K562 (cell line): ENCODE measurements at places on chromosomes 3 and 15. TPM values are rescaled to one million over a fixed set of nuclear protein-coding genes. Genes with fewer than 3 reads are reported as not detected.

DNA sequence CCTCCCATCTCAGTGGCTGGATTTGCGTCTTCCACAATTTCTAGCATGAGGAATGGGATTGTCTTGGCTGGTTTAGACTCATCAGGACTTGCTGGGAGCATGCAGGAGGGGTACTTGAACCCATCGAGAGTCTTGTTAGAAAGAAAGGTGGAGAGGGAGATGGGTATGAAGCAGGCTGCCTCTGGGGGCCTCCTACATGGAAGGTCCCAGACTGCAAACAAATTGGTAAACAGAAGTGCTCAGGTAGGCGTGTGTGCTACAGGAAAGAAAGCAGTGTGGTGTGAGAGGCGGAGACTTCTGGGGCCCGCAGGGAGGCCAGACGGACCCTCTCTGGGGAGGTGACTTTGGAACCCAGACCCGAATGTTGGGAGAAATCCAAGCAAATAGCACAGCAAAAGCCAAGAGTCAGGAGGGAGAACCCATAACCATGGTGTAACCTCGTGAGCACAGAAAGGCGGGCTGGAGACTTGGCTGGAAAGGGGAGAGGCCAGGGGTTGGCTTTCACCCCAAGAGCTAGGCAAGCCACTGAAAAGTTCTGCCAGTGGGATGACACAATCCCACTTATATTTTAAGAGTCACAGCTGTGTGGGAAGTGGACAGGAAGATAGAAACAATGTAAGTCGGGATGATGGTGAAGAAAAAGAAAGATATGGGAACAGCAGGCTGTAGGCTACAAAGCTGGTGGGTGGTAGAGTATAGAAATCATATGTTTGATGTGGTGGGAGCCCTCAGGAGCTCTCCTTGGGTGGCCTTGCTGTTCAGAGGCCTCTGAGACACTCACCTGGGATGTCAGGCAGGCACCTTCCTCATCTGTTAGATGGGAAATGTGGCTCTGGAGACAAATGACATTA, 130.1 kb upstream of the PRR20G start:
- no peak for DNase-seq
- H3K4me3 ChIP-seq = no peak overlapping the region
- no peak overlapping the region for H3K27ac ChIP-seq
- peaks cover 31% of the 10 kb centered on the region for H3K27me3 ChIP-seq

- no peaks in the 10 kb centered on the region for H3K36me3 ChIP-seq
- H3K4me1 ChIP-seq = peaks cover 21% of the 10 kb centered on the region; the same call in 2 of the 3 replicates
- DNase-seq = peak; percentile 90
- H3K4me3 ChIP-seq = no peak overlapping the region
- H3K27ac ChIP-seq = peak overlapping the region; percentile 58; the same call in 2 of the 3 replicates
- no peaks in the 10 kb centered on the region; the same call in 2 of the 3 replicates for H3K27me3 ChIP-seq
These were observed 88.6 kb upstream of the RASGRF1 start for GRCh38 chr15:79179108-79179561.

OXTR gene
- 1.2 and 1.5 TPM in 2 replicates for total RNA-seq

CLRN1 gene
- not detected in 2 replicates for total RNA-seq

DNA sequence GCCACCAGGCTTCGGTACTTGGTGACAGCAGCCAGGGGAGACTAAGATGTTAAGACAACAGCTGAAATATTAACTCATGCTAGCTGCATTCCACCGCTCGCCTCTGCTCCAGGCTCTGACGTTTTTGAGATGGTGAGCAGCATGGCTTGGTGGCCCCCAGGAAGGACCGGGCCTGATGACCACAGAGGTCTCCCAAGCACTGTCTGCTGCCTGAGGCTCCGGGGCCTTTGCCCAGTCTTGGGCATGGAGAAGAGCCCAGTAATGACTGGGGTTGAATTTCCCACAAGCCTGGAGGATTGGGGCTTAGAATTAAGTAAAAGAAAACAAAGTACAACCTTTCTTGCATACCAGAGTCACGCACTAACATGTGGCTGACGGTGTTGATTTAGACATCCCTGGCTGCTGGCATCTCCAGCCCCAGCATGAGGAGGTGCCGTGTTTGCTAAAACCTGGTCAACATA, 243.6 kb upstream of the LYSMD4 start:
- H3K4me1 ChIP-seq = no peaks in the 10 kb centered on the region
- H3K27ac ChIP-seq = no peak overlapping the region
- H3K4me3 ChIP-seq = no peak overlapping the region
- no peak for DNase-seq

DNA sequence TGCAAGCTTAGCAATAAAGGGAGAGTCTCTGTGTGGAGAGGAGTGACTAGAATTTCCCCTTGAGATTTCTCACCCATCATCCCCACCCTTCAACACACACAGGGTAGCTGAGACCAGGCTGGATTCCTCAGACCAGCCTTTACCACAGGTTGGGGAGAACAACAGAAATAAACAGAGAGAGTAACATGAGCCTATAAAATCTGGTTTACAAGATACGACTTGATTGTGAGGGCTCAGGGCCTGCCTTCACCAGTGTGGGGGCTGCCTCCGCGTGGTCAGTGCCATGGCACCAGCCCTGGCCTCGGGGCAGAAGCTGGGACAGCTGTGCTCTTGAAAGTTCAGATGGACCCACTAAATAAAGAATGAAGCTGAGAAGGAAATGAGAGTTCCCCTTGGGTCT, 14.6 kb upstream of the MAGEF1 start:
- no peak overlapping the region for H3K4me3 ChIP-seq
- no peak for DNase-seq
- no peaks in the 10 kb centered on the region for H3K36me3 ChIP-seq
- no peaks in the 10 kb centered on the region for H3K4me1 ChIP-seq

TCTA gene
- 7.7 and 8.2 TPM in 2 replicates for total RNA-seq

DNA sequence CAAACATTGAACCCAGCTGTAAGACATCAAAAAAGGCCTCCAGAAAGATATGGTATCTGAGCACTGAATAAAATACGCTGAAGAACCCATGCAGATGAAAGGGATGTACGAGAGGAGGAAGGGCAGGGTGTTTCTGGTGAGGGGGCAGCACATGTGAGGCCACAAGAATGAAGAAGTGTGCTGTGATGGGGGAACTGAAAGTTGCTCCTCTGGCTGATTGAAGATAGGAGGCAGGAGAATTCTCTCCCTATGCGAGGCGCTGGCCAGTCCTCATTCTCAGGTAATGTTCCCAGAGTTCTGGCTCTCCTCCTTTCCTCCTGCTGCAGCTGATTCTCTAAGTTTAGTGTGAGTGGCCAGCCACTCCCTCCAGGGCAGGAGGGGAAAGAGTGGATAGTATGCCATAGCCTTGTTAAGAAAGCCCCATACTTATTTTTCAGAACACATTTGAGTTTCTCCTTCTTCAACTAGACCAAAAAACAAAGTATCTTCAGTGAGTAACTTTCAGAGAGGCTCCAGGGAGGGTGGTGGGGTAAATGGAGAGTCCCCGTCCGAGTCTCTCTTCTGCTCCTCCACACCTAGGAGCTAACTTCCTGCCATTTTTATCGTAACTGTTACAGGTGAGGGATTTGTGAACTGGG, 26.9 kb upstream of the MYO1E start:
- H3K4me1 ChIP-seq = no peaks in the 10 kb centered on the region
- no peak for DNase-seq
- no peak overlapping the region for H3K27ac ChIP-seq

GOLGA8S gene
- not detected in 2 replicates for total RNA-seq

DNA sequence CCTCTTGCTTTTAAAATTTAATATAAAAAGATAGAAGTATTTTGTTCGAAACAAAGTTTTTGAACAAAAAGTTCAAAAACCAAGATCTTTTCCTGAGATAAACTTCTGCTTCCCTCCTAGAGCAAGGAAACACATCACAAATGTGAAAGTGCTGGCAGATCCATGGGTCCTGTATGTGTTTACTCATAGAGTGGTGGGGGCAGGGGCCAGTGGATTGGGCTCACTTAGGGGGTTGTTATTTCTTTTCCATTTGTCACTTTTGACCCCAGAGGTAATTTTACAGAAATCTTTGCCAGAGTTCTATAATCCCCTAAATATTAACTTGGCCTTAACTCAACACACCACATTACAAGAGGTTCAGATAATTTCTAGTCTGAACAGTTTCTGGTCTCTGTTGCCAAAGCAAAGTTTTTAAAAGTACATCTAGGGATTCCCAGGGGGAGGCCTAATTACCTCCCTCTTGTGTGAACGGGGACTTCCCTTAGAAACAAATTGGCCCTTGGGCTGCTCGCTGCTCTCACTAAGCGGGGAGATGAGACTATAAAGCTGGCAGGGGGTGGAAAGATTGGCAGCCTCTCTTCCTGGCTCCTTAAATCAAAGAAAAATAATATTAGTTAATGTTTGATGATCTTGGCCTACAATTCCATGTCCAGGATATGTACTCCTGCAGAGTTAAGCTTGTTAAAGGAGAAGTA, 66.8 kb upstream of the PTX3 start:
- H3K36me3 ChIP-seq = no peaks in the 10 kb centered on the region
- H3K27ac ChIP-seq = no peak overlapping the region
- H3K4me3 ChIP-seq = no peak overlapping the region
- no peak for DNase-seq

DNA sequence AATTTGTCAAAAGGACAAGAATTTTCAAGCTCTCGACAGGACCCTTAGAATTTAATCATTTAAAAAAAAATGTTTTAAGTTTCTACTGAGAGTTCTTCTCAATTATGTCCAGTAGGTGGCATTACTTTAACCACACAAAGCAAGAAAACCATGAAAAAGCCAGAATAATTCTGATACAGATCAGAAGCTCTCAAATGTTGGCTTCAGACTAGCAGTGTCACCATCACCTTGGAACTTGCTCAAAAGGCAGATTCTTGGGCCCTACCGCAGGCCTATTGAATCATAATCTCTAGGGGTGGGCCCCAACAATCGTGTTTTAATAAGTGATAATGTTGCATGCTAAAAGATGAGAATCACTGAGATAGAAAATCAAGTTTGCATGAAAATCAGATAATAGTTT, 99.5 kb upstream of the KCNMB2 start:
- H3K27me3 ChIP-seq = no peaks in the 10 kb centered on the region
- no peaks in the 10 kb centered on the region for H3K4me1 ChIP-seq
- DNase-seq = peak; percentile 22
- no peaks in the 10 kb centered on the region for H3K36me3 ChIP-seq
- no peak overlapping the region for H3K4me3 ChIP-seq

GRCh38 chr3:189353318-189353965, 181.7 kb downstream of the TPRG1 start:
- no peaks in the 10 kb centered on the region for H3K27me3 ChIP-seq
- H3K36me3 ChIP-seq = no peaks in the 10 kb centered on the region
- no peak overlapping the region for H3K4me3 ChIP-seq
- no peaks in the 10 kb centered on the region for H3K4me1 ChIP-seq
- no peak for DNase-seq
- H3K27ac ChIP-seq = no peak overlapping the region

GRCh38 chr3:72629191-72629631, 219.0 kb downstream of the SHQ1 start:
- no peaks in the 10 kb centered on the region for H3K36me3 ChIP-seq
- H3K27ac ChIP-seq = no peak overlapping the region
- no peak for DNase-seq
- H3K4me3 ChIP-seq = no peak overlapping the region

DNA sequence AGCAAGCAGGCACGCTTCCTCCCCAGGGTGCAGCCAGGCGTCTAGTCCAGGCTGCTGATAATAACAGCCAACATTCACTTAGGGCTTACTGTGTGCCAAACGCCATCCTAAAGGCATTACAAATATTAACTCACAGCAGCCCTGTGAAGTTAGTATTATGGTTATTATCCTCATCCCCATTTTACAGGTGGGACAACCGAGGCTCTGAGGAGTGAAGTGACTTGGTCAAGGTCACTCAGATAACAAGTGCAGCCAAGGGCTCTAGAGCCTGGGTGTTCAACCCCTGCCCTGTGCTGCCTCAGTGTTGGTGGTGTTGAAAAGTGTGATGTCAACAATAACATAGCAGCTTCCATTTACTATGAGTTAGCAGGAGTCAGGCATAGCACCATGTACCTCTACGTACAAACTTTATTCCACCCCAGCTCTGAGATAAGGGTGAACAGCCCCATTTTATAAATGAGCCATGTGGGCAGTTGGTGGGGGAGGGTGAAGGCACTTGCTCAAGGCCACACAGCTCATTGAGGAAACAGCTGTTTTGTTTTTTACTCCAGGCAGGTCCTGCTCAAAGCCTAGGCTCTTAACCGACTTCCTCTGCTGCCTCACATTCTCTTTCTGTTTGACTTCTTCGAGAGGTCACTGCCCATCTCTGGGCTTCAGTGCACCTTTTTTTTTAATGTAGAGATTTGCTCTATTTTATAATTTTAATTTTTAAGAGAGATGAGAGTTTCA, 24.0 kb upstream of the TRH start:
- H3K4me1 ChIP-seq = no peaks in the 10 kb centered on the region; the same call in 1 of the 2 replicates
- H3K36me3 ChIP-seq = no peaks in the 10 kb centered on the region
- H3K4me3 ChIP-seq = no peak overlapping the region

ITIH1 gene
- total RNA-seq = 0.11 and 0.31 TPM in 2 replicates

DNA sequence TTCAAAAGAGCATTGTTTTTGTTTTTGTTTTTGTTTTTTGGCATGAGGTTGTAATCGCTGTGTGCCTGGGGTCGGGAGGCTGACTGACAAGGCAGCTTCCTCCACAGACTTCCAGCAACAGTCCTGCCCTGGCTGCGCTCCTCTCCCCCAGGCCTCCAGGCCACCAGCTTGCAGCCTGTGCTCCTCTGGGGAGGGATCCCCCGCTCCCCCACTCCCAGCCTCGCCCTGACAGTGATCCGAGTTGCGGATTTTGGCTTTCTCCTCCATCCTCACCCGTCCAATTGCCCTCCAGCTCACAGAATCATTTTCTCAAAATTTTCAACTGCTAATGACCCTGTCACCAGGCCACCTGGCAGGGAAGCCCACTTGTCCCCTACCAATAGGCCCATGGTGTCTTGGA, 36.5 kb upstream of the PCSK6 start:
- DNase-seq = no peak
- peaks cover under 1% of the 10 kb centered on the region for H3K4me1 ChIP-seq

- H3K4me3 ChIP-seq = no peak overlapping the region
- no peaks in the 10 kb centered on the region for H3K4me1 ChIP-seq
- no peaks in the 10 kb centered on the region for H3K36me3 ChIP-seq
- peaks cover 40% of the 10 kb centered on the region for H3K27me3 ChIP-seq
- no peak overlapping the region for H3K27ac ChIP-seq
These were observed 151.9 kb upstream of the LINGO1 start for GRCh38 chr15:77784361-77785292.

ECE2 gene
- total RNA-seq = not detected in 2 replicates

INAFM2 gene
- total RNA-seq = 37.4 and 43.1 TPM in 2 replicates

AHSG gene
- 0.69 and 1.2 TPM in 2 replicates for total RNA-seq

GRCh38 chr3:158668506-158668905, 3.9 kb downstream of the LXN start:
- H3K4me1 ChIP-seq = peaks cover 6% of the 10 kb centered on the region
- peaks cover 96% of the 10 kb centered on the region for H3K36me3 ChIP-seq
- H3K4me3 ChIP-seq = no peak overlapping the region
- no peak for DNase-seq
- H3K27me3 ChIP-seq = no peaks in the 10 kb centered on the region

CIB2 gene
- 18.3 and 22.9 TPM in 2 replicates for total RNA-seq

- H3K4me1 ChIP-seq = no peaks in the 10 kb centered on the region
- H3K27ac ChIP-seq = no peak overlapping the region
These were observed 702.0 kb downstream of the GRM7 start for GRCh38 chr3:7562892-7563291.
